Amygdala (tissue), 56 donors: ENCODE measurements at places on chromosomes 7 and 10.

- no peak for DNase-seq
These were observed 127.9 kb downstream of the NRF1 start for GRCh38 chr7:129739427-129739826.

GRCh38 chr10:44715136-44715535, 196.0 kb upstream of the TMEM72 start:
- DNase-seq, result no peak

GRCh38 chr7:21184942-21185652, 242.8 kb upstream of the SP4 start:
- DNase-seq, result no peak

DNA sequence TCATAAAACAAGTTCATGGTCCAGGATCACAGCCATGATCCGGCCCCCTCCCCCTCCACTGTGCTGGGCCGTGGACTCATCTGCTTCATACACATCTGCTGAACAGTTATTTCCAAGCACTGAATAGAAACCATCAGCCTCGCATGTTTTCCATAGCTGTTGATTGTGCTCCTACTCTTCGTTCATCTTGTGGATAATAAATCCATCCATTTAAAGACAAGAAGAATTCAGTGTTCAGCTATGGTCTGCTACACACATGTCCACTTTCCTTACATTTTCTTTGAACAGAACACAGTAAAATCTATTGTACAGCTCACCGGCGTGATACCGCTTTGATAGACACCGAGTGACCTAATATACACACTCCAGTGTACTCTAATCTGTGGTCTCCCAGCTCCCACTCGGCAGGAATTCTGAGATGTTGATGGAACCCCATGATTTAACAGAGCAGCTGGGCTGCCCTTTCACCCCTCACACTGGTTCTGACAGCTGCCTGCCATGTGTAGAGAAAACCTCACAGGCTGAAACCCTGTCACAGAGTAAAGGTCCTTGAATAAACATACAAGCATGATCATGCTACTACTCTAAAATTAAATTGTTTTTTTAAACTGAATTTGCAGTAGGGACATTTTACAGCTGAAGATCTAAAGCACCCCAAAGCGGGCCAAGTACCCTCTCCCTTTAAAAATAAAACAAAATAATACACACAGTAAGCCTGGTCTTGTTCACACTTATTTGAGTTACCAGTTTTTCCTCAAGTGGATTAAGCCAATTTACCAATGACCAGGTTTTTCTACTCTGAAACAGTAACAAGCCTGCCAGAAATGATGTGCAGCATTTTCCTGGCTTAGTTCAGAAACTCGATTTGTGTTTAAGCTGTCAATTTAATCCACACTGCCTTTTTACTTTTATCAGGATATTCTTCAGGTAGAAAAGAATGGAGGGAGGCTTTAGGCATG, 95.1 kb upstream of the FZD1 start:
- no peak for DNase-seq

DNA sequence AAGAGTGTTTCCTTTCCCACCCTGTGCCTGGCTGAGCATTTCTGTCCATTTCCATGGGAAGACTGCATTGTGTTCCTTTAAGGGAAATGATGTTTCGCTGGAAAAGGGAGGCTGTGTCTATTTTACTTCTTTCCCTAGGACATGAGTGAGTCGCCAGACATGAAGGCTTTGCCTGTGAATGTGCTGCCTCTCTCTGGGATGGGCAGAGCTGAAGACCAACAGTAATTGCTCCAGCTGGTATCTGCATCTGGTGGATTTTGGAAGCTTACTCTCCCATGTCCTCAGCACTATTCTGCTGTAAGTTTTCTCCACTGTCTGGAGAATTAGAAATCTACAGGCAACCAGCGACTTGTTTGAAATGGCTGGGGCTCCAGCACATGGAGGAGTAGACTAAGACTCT, 264.6 kb upstream of the BMPER start:
- DNase-seq, result no peak

DNA sequence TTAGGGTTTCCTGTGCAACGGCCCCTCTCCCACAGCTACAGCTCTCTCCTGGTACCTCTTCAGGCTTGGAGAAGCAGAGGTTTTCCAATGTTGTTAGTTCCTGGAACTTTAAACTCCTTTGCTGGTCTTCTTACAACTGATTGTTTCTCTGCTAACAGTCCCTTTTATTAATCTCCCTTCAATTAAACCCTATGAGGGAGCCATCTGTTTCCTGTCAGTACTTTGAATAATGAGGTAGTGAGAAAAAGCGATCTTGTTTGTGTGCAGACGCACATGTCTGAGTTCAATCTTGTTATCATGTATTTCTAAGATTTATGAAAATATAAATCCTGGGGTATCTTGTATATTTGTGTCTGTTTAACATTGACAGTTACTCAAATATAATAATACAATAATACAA, 102.4 kb downstream of the MDFIC start:
- DNase-seq, result no peak

- no peak for DNase-seq
These were observed 27.7 kb downstream of the MET start for GRCh38 chr7:116699722-116700120.

DNA sequence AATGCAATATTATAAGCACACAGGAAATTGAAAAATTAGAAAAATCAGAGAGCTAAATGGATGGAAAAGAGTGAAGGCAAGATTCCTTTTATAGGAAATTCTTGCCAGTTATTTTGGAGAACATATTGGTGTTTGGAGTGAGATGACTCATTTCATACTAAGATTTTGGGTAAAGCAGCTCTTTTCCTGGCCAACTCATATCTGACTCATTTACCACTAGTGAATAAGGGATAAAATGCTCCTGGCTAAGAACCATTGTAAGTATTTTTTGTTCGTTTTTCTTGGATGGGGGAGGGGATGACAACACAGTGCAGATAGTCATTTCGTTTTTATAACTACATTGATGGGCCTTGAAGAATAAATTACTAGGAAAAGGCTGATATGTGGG, 139.3 kb downstream of the TWIST1 start:
- DNase-seq, result no peak

DNA sequence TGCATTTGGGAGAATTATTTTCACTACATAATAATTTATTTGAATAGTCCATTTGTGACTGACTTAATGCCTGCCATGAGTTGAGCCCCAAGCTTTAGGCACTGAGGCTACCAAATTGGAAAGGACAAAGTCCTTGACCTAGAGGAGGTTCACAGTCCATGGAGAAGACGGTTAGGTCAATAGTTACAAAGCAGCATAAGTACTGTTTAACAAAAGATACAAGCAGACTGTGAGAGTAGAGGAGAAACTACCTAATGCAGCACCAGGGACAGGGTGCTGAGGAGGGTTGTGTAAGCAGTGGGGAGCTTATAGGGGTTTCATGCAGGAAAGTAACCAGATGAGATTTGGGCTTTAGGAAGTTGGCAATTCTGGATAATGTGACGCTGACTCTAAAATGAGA, 139.2 kb downstream of the LCOR start:
- no peak for DNase-seq
